NCI-H226 (cell line): ENCODE measurements at places on chromosomes 13 and 19.
A peak's percentile ranks its signal among the peaks of the same experiment; 100 is the strongest.

DNA sequence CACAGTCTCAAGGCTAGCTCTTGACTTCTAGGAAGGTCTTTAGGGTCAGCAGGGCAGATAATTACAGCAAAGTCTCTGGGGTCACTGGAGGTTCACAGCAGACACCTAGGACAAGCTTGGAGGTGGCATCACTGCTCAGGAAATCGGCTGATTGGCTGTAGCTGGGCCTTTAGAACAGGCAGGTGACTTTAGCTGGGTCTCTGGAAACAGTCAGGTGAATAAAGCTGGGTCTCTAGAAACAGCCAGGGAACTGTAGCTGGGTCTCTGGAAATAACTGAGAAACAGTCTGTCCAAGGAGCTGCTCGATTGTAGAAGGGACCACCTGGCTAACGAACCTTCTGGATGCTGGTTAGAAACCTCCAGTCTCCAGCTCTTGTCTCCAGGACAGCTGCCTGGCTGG lies 10.0 kb downstream of the LAIR1 start:
- no peak for DNase-seq

DNA sequence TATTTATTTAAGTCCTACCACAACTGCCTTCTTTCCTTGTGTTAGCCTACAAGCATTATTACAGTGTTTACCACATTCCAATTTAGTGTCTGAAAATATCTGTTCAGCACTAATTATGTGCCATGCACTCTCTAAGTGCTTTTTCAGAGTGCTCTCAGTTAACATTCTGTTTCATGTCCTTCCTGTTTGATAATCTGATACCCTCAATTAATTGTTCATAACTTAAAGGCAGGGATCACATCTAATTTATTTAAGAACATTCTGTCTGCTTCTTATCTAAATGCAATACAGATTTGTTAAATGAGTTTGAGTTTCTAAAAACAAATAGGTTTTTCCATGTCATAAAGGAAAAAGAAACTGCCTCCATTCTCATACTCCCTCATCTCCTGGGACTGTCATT lies 649.6 kb upstream of the ATXN8OS start:
- no peak for DNase-seq

- DNase-seq = no peak
These were observed 26.0 kb downstream of the OR10H4 start for GRCh38 chr19:15974856-15975255.

DNA sequence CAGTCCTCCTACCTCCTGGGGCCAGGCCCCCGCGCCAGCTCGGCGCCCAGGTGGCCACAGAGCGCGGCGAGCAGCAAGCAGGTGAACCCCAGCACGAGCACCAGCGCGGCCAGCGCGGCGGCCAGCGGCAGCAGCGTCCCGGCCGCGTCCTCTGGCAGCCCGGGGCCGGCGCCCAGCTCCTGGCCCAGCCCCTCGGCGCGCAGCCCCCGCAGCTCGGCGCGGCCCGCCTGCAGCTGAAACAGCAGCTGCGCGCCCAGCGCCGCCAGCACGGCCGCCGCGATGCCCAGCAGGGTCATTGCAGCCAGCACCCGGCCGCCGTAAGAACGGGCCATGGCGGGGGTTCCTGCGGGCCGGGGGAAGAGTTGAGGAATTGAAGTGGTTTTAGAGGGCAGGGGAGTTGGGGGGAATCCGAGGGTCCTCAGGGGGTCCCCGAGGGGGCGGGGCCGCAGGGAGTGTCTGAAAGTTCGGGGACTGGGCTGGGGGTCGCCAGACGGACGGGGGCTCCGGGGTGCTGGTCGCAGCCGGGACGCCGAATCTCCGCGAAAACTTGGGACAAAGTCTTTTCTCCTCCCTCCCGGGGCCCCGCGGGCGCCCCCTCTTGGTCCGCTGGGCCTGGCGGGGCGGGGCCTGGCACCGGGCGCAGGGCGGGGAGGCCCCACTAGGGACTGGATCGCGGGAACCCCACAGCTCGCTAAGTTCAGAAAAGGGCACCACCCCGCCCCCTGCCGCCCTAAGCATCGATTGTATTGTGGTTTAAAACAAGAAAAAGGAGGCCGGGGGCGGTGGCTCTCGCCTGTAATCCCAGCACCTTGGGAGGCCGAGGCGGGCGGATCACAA lies at the start of gene TMEM221:
Gene TMEM221 (minus strand): TSS at position 538 of the 837 bp plus-strand sequence. CDS start 206 bp downstream, at position 332.
- peak; percentile 34 for DNase-seq
